ENCODE measurements at places on chromosomes 13 and 19.

- no peak for DNase-seq
Observed at GRCh38 chr13:72570019-72570418, 157.4 kb downstream of the MZT1 start.

DNA sequence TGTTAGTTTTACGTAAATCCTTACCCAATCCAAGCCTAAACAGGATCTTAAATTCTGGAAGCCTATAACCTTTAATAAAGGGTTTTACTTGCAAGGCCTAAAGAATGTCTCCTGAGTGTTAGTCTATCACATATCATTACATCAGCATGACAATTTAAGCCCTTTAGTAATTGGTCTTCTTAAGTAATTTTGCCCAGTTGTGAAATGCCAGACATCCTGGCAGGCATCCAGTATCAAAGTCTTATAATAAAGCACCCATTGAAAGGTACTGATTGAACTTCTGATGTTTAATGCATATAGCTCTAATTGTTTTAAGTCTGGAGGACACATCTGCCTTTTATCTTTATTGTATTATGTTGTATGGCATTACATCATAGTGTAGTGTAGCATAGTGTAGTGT is 1078.9 kb downstream of the SLITRK1 start:
- no peak for DNase-seq

GRCh38 chr19:6473647-6474046 is 7.9 kb downstream of the DENND1C start:
- DNase-seq = no peak

DNA sequence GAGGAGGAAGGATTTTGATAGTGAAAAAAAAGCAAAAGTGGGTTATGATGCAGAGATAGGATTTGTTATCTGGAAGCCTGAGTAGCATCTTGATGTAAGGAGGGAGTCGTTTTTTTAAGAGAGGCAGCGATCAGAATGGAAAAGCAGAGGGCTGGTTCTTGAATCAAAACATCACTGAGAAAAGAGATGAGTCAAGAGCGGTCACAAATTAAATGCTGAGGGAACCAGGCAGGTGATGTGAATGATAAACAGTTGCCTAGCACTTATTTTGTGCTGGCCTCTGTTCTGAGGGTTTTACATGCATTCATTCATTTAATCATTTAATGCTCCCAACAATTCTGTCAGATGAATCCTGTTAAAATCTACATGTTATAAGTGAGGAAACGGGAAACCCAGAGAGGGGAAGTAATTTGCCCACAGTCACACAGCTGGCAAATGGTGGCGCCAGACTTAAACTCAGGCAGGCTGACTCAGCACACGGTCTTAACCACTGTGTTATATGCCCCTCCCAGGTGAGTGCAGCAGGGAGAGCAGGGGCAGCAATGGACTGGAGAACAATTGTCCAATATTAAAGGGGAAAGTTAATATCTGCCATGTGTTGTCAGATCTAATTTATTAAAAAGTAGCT is 21.4 kb downstream of the SIGLECL1 start:
- DNase-seq = no peak

- peak; percentile 57 for DNase-seq
Observed at GRCh38 chr19:31349160-31349881, at the start of gene TSHZ3. Gene TSHZ3, minus strand, starts transcription at chr19:31349436. Its CDS starts 217 bp downstream, at chr19:31349219.

DNA sequence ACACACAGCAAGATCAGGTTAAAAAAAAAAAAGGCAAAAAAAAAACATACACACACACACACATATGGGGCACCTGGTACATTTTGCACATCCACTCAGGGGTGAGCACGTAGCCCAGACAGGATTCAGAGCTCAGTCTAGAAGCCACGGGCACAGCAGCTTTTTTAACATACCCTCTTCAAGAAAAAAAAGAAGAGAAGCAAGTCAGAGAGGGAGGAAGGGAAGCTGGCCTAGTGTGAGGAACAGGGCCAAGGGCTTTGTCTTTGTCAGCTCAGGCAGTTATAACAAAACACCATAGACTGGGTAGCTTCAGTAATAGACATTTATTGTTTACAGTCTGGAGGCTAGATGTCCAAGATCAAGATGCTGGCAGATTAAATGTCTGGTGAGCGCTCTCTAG is 2.3 kb upstream of the TPM4 start:
- no peak for DNase-seq

- no peak for DNase-seq
Observed at GRCh38 chr13:50888362-50888761, 21.2 kb upstream of the RNASEH2B start.

GRCh38 chr19:39929750-39930149 is 4.7 kb downstream of the FCGBP start:
- no peak for DNase-seq

- DNase-seq = no peak
Observed at GRCh38 chr13:44189085-44189484, 184.5 kb upstream of the SERP2 start.

All from DMS79 (cell line).